Aorta (tissue), 5 donors: ENCODE measurements at places on chromosomes 12 and 14. TPM values are rescaled to one million over a fixed set of nuclear protein-coding genes. Genes with fewer than 3 reads are reported as not detected.

CDH24 gene
- total RNA-seq: 11.4 TPM

CFAP251 gene
- 3.9 TPM for total RNA-seq

GRCh38 chr14:99781853-99782610, 11.2 kb upstream of the EML1 start:
- no peak overlapping the region for H3K4me3 ChIP-seq
- no peaks in the 10 kb centered on the region for H3K36me3 ChIP-seq
- H3K4me1 ChIP-seq: no peaks in the 10 kb centered on the region
- no peak overlapping the region for H3K27ac ChIP-seq
- no peak for DNase-seq
- no peaks in the 10 kb centered on the region for H3K27me3 ChIP-seq

- no peaks in the 10 kb centered on the region for H3K4me1 ChIP-seq
- DNase-seq: no peak
- H3K27ac ChIP-seq: no peak overlapping the region
- no peak overlapping the region for H3K4me3 ChIP-seq
- H3K27me3 ChIP-seq: no peaks in the 10 kb centered on the region
- H3K36me3 ChIP-seq: no peaks in the 10 kb centered on the region
These were observed 7.1 kb upstream of the LGMN start for GRCh38 chr14:92755495-92755894.

- H3K27me3 ChIP-seq: no peaks in the 10 kb centered on the region
- no peaks in the 10 kb centered on the region for H3K36me3 ChIP-seq
- H3K4me3 ChIP-seq: no peak overlapping the region
- no peak for DNase-seq
These were observed 299.1 kb upstream of the AMIGO2 start for GRCh38 chr12:47378907-47379306.
